ENCODE measurements at places on chromosomes 7 and 10.

- no peak for DNase-seq
Measured at GRCh38 chr7:93011351-93012294, 106.2 kb downstream of the SAMD9 start.

DNA sequence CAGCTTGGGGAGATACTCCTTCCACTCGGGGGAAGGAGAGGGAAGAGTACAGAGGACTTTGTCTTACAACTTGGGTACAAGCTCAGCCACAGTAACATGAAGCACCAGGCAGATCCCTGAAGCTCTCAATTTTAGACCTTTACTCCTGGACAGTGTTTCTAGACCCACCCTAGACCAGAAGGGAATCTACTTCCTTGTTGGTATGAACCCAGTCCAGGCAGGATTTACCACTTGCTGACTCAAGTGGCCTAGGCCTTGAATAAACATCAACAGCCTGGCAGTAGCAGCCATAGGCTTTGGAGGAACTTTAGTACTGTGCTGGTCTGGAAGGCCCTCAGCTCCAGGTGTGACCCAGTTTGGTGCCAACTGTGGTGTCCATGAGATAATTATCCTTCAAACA lies 173.1 kb downstream of the ADRA2A start:
- no peak for DNase-seq

- no peak for DNase-seq
Measured at GRCh38 chr10:112723876-112724275, 226.2 kb upstream of the TCF7L2 start.

- DNase-seq: no peak
Measured at GRCh38 chr7:135928136-135928535, 49.0 kb downstream of the MTPN start.

Measured in esophagus squamous epithelium (tissue), 5 donors.